AG04450 (cell line): ENCODE measurements at places on chromosomes 12 and 14.

DNA sequence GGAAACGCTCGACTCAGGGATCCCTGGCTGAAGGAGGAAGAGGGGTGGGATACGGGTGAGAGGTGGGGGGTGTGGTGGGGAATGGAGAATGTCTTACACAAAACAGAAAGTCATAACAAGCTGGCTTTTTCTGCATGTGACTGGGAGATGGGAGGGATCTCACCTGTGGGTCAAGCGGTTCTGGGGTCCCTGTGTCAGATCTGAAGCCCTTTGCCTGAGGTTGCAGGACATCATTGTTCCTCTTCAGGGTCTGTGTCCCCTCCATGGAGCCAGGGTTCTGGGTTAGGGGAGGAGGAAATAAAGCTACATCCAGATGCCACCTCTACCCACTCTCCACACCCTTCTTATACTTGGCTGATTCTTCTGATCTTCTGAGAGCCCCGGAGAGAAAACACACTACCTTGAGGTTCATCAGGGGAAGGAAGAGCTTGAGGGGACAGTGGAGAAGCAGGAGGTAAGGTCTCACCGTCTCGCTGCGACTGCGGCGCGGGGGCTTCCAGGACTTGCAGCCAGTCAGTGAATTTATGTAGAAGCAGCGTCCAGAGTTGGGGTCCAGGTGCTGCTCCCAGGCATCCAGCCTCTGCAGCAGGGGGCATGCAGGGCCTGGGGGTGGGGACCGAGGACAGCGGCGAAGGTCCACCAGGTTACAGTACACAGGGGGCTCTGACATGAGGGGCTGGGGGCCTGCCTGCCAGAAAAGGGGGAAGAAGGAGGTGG, 2.5 kb downstream of the ARHGAP9 start:
- DNase-seq: no peak

- no peak for DNase-seq
These were observed 8.2 kb downstream of the ANG start for GRCh38 chr14:20696764-20697163.

GRCh38 chr12:64836856-64837255, 12.4 kb downstream of the TBC1D30 start:
- DNase-seq: no peak

DNA sequence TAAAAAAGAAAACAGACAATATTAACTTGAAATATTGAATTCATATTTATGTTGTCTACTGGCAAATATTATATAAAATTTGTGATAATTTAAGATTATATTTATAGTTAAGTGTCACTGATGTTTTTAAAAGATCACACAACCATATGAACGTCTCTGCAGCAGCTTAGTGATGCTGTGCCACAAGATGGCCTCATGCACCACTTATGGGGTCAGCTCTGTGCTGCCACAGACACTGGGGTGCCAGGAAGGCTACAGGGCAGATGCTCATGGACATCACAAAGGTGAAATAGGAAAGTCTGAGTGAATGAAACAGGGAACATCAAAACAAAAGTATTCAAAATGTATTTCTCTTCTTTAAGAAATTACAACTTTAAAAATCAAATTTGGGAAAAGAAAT, 13.1 kb downstream of the ATXN3 start:
- DNase-seq: no peak

GRCh38 chr12:108322998-108323397, 16.1 kb downstream of the CMKLR1 start:
- no peak for DNase-seq

DNA sequence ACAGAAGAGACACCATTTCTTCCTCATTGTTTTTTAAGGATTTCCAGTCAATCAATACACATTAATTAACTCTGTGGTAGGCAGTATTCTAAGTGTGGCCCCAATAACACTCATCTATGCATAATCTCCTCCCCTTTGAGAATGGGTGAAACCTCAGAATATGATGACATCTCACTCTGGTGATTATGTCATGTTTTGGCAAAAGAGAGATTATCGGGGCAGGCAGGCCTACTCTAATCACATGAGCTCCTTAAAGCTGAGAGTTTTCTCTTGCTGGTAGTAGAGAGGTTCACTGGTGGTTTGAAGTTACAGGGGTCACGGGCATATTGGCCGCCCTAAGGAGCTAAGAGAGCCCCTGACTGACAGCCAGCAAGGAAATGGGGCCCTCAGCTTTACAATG, 7.1 kb upstream of the LGMN start:
- no peak for DNase-seq

GRCh38 chr12:79121486-79121885, 256.9 kb downstream of the SYT1 start:
- no peak for DNase-seq

DNA sequence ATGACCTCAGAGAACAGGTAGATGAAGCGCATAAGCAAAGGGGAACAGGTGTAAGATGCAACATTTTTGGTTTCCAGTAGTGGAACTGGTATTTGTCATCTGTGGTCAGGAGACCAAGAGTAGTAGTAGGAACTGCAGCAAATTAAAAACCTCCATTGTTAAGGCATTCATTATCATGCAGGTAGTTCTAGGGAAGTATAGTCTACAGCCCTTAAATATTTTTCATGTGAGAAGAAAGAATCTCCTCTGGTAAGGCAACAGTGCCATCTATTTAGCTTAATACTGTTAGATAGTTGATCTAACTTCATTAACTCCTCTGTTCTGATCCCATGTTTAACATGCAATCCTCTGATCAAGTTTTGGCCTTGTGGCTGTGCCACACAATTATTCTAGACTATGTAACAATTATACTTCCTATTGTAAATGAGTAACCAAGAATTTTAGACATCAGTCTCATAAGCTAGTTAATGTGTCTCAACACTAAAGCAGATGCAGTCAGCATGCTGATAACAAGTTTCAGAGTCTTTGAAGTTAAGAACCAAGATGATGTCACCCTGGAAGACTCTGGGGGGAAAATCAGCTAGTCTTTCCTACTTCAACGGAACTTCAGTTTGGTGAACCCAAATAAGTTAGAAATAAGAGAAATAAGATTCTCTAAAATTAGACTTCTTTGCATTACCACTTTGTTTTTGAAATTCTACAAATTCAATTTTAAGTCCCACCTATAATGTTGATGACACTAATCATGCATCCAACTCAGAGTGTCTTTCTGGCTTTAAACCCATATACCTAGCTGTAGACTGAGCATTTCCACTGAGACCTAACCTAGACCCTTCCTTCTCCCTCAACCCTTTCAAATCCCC, 70.9 kb downstream of the STXBP6 start:
- no peak for DNase-seq

DNA sequence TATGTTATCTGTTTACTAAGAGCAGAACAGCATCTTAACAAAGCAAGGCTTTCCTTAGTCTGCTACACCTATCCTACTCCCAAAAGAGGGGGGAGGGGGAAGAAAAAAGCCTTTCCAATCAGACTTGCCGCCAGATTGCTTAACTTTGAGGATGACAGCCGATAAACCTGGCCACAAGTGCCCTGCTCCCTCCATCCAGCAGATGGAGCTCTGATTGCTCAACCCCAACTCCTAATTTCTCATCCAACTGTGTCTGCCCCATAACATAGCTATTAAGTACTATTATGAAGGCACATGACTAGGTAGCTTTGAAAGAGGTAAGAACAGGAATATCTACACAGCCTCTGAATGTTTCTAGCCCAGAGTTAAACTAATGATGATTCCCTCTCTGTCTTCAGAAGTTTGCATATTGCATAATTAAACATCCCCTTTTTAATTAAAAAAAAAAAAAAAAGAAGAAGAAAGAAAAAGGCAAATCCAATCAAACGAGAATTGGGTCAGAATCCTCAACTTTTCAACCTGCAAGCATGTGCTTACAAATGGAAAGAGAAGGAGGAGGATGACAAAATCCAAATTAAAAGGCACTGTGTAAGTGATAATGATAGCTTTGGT, 247.4 kb downstream of the GALC start:
- no peak for DNase-seq

DNA sequence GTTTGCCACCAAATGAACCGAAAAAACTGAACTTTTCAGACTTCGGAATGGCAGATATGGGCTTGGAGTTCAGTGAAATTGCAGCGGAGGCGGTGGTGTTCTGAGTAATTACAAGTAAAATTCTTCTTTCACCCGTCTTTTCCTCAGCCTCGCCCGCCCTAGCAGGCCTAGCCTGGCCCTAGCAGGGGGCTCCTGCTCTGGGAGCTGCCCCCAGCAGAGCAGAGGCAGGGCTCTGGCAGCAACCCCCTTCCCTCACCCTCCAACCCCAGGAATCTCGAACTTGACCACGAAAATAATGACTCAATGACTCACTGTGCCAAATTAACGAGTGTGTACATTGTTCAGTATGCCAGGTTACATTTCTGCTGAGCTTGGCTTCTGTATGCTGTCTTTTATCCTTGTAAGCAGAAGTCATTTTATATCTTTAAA, 1.1 kb downstream of the PAPLN start:
- peak; percentile 18 for DNase-seq

GRCh38 chr14:102568115-102568614, 24.3 kb upstream of the RCOR1 start:
- DNase-seq: no peak

GRCh38 chr12:85065837-85066482, 29.8 kb downstream of the LRRIQ1 start:
- no peak for DNase-seq

DNA sequence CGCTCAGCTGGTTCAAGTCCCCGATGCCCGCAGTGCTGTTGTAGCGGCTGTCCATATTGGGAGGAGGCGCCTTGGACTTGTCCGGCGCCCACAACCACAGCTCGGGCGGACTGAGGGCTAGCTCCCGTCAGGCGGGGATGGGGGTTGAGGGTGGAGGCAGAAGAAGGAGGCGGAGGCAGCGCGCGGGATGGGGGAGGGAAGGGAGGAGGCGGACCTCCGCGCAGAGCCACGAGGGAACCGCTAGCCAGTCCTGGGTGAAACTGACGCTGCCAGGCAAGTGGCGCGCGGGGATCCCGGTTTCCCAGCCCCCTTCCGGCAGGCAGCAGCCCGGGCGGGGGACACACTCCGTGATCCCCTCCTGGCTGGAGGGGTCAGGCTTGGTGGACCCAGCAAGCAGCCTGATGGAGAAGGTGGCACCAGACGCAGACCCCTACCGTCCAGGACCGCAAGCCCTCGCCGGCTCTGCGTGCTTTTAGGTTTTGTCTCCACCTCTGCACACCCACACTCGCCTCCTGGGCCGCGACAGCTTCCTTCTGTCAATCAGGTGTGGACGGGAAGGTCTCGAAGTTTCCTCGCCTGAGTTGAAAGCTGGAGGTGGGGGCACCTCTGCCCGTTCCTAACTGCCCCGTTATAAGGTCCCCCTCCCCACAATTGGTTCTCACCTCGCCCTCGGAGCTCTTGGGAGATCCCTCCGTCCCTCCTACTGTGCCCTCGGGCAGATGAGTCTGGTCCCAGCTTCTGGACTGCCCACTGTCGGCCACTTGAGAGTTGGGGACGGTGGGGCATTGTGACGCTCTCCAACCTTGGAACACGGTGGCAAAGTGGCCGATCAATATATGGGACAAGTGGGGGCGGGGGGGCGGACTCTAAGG, at the start of gene CPNE8:
CPNE8 (minus strand) TSS at position 112 of the 872 bp plus-strand sequence; CDS start at position 55, 57 bp downstream.
- no peak for DNase-seq

- no peak for DNase-seq
These were observed 55.8 kb downstream of the TPCN1 start for GRCh38 chr12:113276946-113277500.

- no peak for DNase-seq
These were observed 24.4 kb upstream of the YARS2 start for GRCh38 chr12:32780071-32780470.

GRCh38 chr14:39452680-39453079, 20.4 kb upstream of the FBXO33 start:
- DNase-seq: no peak

- no peak for DNase-seq
These were observed 184.6 kb upstream of the EGLN3 start for GRCh38 chr14:34135492-34135891.

GRCh38 chr12:49766115-49766455, 24.7 kb downstream of the TMBIM6 start:
- no peak for DNase-seq

GRCh38 chr12:124282287-124282686, 12.6 kb upstream of the RFLNA start:
- DNase-seq: no peak

- DNase-seq: no peak
These were observed 121.7 kb downstream of the CCER1 start for GRCh38 chr12:90833228-90833627.

- DNase-seq: no peak
These were observed 8.5 kb upstream of the AMIGO2 start for GRCh38 chr12:47088021-47088944.

DNA sequence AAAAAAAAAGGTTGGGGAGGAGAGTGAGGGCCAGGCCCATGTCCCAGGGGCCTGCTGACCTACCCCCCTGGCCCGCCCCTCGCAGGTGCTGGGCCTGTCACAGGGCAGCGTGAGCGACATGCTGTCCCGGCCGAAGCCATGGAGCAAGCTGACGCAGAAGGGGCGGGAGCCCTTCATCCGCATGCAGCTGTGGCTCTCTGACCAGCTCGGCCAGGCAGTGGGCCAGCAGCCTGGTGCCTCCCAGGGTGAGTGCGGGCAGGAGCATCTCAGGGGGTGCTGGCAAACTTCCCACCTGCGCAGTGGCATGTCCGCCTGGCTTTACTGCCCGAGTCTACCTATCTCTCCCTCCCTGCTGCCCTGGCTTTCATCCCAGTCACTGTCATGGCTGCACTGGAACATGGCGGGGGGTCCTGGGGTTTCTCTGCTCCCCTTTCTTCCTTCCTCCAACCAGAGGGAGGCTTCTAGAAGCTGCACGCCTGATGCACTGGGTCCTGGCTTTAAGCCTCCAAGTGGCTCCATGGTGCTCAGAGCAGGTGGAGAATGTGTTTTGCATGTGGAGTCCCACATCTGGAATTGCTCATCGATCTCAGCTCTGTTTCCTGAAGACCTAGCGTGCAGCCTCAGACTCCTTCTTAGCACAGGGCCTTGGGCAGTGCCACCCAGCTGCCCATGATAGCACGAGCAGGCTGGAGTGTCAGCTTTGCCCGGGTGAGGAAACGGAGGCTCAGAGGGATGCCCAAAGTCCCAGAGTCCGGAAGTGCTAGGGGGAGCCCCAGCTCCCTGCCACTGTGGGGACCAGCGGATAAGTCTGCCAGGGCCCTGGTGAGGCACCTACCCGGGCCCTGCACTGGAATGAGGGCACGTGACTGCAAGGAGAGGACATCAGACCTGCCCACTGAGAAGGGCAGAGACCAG, 46.3 kb downstream of the PHETA1 start:
- no peak for DNase-seq

GRCh38 chr14:72883109-72883508, 10.8 kb downstream of the DPF3 start:
- DNase-seq: no peak
